ENCODE measurements at places on chromosomes 16 and 17.

DNA sequence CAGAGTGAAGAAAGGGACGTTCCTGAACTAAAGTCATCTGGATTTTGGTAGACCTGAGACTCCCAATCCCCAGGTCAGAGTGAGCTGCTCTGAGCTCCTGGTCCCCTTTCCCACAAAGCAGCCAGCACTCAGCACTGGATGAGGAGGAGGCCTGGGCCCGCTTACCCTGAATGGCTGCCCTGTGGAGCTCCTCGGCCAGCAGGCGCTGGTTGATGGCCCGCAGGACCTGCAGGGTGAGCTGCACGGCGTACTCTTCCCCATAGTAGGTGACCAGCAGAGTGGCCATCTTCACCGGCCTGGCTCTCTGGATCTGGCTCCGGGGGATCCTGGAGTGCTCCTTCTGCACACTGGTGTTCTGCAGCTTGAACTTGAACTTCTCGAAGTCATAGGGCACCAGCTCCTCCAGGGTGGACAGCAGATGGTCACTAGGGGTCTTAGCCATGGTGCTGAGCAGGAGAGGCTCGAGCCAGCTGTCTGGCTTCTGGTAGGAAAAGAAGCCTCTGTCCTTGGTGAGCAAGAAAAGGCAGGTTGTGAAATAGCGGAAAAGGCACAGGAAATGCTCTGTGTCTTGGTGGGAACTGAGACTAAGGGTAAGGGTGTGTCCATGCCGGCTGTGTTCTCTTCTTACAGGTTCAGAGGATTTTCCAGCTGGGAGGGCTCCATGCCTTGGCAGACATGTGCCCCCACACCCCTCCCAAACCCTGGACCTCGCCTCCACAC is at the start of gene MEFV:
MEFV (minus strand) TSS at position 488 of the 720 bp plus-strand sequence; CDS start at position 442, 46 bp downstream.
- DNase-seq = no peak

DNA sequence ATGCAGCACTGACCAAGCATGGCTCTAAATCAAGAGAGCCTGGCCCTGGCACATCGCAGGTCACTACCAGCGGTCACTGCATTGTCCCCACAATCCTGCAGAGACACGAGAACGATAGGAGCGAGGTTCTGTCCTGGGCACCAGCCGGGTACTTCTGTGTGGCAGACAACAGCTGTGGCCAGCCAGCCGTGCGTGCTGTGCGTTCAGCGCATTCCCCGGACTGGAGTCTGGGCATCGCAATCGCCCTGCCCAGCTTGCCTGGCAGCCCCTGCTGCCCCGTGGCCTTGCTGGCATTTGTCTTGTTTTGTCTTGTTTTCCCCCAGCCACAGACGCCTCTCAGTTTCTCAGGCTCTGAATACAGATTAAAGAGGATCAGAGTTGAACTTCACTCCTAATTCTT is 33.9 kb downstream of the COTL1 start:
- no peak for DNase-seq

DNA sequence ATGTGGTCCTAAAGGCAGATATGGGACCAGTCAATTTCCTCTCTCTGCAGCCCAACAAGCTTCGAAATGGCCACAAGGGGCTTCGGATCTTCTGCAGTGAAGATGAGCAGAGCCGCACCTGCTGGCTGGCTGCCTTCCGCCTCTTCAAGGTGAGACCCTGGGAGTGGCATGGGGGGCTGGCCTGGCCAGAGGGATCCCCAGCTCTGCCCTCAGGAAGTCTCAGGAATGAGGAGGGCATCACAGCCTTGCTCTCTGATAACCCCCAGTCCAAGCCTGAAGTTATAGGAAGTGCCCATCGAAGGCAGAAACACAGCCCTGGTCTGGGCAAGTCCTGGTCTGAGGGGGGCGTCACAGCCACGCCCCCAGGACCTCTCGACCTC is 7.1 kb downstream of the GRB7 start:
- no peak for DNase-seq

GRCh38 chr17:62791235-62791734 is 16.8 kb downstream of the MARCHF10 start:
- DNase-seq = peak; percentile 62

- no peak for DNase-seq
Measured at GRCh38 chr16:81625544-81626153, 153.4 kb upstream of the PLCG2 start.

GRCh38 chr16:69564845-69565670 is 708 bp upstream of the NFAT5 start:
- no peak for DNase-seq

DNA sequence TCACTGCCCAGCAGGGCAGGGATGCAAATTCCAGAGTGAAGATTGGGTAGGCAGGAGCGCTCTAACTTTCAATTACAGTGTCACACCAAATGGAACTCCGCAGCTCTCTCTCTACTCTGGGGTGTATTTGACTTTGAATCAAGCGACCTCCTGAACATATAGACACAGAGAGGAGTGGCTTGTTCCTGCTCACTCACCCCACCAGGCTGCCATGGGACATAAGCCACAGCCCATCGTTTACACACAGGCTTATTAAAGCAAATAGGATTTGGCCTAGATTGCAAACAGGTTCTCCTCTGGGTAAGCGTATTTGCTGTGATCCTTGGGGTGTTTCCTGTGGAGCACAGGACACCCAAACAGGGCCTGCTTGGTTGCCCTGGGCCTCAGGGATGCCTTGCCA is 281.6 kb upstream of the CCL2 start:
- DNase-seq = no peak

GRCh38 chr17:78356101-78356713 is 3.7 kb downstream of the SOCS3 start:
- peak; percentile 90 for DNase-seq

- peak; percentile 43 for DNase-seq
Measured at GRCh38 chr16:75402159-75402820, 31.0 kb downstream of the CFDP1 start.

DNA sequence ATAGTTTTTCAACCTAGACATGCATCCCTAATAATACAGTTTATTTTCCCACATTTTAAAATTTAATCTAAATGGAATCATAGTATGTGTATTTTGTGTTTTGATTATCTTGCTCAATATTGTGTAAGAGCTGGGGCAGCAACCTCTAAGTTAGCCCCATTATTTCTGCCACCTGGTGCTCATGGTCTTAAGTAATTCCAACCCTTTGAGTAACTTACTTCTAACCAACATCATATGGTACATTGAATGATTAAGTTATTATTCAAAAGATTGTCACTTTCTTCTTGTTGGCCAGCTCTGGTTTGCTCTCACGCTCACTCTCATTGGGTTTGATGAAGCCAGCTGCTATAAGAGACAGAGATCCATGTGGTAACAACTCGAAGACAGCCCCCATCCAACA is 3.9 kb upstream of the KRTAP4-3 start:
- DNase-seq = no peak

- no peak for DNase-seq
Measured at GRCh38 chr17:72125742-72126141, 4.9 kb downstream of the SOX9 start.

GRCh38 chr16:78654929-78655328 is 555.5 kb downstream of the WWOX start:
- DNase-seq = no peak

GRCh38 chr17:9928601-9929333 is 23.7 kb upstream of the RCVRN start:
- peak; percentile 93 for DNase-seq

- no peak for DNase-seq
Measured at GRCh38 chr17:60231234-60231633, 81.5 kb downstream of the CA4 start.

GRCh38 chr17:45316434-45317110 is at the start of gene MAP3K14:
MAP3K14 (minus strand) TSS chr17:45317020; CDS start chr17:45290745, 26,275 bp downstream.
- peak; percentile 51 for DNase-seq

DNA sequence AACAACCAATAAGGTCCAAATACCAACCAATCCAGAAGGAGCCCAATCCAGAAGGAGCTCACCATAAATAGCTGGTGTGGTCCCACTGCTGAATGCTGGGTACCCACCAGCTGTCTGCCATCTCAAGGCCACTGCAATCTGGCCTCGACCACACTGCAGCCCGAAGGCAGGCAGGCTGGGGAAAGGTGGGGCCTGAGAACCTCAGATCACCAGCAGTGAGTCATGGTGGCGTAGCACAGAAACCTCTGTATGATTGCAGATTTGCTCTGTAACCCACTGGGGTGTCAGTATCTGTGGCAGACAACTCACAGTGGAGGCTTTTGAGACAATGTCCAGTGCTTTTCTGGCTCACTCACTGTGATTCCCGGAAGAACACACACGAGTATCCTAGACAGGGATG is 14.7 kb upstream of the CMTR2 start:
- no peak for DNase-seq

GRCh38 chr17:80091376-80091775 is 10.0 kb upstream of the GAA start:
- DNase-seq = no peak

- no peak for DNase-seq
Measured at GRCh38 chr17:80916246-80916645, 75.4 kb upstream of the CHMP6 start.

DNA sequence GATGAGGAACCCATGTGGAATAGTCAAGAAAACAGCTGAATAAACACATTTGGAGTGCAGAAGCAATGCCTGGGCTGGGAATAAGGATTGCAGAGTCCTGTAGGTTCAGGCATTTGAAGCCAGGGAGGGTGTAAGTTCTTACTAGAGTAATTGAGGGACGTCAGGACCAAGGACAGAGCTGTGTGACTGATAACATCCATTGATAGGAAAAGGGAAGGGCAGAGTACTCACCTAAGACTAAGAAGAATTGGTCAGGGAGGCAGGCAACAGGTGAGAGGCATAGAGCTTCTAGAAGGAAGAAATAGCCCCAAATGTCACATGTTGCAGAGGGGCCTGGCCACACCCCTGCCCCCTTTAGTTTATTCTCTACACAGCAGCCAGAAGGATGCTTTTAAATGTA is 79.8 kb upstream of the TMEM132E start:
- no peak for DNase-seq

GRCh38 chr16:11557801-11558200 is 28.9 kb downstream of the LITAF start:
- no peak for DNase-seq

GRCh38 chr17:9115214-9116191 is 94.2 kb downstream of the NTN1 start:
- DNase-seq = no peak

DNA sequence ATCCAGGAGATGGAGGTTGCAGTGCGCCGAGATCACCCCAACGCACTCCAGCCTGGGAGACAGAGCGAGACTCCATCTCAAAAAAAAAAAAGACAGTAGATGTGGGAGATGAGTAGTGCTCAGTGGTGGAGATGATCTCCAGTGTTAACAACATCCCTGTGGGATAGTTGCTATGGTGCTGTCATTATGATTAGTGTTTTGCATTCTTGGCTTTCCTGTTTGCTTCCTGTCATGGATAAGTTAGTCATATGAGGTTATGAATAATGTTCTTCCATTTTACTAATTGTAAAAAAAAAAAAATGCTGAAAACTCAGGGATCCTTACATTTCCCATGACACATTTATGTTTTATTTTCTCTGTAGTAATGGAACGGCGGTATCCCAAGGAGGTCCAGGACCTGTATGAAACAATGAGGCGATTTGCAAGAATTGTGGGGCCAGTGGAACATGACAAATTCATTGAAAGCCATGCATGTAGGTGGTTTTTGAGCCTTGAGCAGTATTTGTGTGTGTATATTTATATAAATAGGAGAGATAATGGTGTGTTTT is 24.5 kb upstream of the DUSP14 start:
- no peak for DNase-seq

GRCh38 chr17:6028294-6028693 is 41.9 kb upstream of the WSCD1 start:
- no peak for DNase-seq

- no peak for DNase-seq
Measured at GRCh38 chr16:79282806-79283205, 317.7 kb downstream of the MAF start.

DNA sequence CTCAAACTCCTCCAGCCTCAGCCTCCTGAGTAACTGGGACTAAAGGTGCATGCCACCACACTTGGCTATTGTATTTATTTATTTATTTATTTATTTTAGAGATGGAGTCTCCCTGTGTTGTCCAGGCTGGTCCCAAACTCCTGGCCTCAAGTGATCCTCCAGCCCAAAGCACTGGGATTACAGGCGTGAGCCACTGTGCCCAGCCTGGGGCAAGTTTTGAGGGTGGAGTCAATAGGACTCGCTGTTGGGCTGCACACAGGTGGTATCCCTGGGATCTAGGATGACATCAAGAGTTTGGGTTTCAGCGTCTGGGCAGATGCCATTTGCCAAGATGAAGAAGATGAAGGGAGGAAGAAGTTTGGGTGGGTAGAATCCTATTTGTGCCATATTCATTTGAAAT is 213.9 kb downstream of the GSG1L start:
- DNase-seq = no peak

- no peak for DNase-seq
Measured at GRCh38 chr16:30958175-30959079, 873 bp downstream of the SETD1A start.

DNA sequence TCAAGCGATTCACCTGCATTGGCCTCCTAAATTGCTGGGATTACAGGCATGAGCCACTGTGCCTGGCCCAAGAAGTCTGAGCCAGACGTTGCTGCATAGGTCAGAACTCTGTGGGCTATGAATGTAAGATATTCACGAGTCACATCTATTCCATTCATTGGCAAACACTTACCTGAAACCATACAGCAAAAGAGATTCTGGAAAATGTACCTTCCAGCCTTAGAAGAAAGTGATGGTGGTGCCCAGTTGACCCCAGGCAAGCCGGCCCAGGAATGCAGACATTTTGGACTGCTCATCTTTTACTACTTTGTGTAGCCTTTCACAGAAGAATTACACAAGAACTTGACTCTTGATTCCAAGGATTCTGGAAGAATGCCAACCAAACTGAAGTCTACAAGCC is 135.6 kb upstream of the N4BP1 start:
- no peak for DNase-seq

DNA sequence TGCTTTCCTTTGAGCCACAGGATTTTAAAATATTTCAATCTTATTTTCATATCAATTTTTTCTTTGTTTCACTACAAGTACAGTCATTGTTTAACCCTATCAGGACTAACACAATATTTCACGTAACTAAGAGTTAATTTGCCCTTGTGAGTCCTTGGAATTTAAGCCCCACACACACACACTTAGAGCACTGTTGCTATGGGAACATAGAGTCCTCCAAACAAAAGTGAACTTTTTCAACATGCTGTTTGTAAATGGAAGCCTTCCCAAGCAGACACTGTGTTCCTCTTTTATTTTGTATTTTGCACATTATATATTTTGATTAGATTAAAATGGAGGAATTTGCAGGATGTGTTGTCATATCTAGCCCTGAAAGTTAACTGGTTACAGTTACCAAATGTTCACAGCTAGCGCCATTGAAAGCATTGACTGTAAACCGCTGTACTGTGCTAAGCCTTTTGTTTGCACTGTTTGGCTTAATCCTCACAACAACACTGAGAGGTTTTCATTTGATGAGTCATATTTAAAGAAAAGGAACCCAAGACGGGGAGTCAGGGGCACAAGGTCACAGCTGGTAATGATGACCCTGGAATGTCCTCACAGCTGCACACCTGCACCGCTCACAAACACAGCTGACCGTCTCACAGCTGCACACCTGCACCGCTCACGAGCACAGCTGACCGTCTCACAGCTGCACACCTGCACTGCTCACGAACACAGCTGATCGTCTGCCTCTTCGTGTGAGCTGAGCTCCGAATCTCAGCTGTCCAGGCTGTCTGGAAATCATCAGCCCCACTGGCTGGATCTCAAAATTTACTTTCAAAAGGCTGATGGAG is 6.3 kb downstream of the HSBP1 start:
- no peak for DNase-seq
